ENCODE measurements at places on chromosomes 5 and 9.

- DNase-seq = no peak
Measured at GRCh38 chr5:76805821-76806505, 12.9 kb upstream of the F2RL1 start.

DNA sequence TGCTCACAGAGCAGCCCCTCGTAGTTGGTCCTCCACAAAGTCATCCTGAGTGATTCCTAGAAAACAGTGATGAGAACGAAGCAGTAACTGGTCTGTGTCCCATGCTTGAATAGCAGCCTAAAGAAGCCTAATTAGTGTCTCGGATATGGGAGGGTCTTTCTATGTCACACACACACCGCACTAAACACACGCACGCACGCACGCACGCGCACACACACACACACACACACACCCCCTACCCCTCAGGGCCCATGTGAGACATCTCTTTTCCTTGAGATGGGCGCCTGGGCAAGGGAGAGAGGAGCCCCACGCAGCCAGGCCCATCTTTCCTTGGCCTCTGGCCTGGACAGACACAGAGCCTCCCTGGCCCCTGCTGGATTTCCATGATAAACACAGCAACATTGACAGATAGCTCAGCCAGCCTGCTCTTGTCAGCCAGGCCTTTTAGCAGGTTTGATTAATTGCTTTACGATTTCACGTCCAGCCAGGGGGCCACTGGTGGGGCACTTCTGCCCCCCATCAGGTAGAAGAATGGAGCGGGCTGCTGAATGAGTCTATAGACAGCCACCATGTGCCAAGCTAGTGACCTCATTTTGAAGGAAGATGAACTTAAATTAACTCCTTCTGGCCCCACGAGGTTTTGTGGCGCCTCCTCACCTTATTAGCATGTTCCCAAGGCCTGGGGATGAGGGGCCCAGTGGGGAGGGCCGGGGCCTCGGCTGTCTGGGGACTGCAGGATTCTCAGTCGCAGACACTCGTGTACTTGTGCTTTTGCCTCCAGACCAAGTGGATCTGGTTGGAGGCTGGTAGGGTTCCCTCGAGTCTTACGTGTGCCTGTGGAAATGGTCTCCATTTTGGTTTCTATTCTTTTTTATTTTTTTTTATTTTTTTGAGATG is 36.2 kb upstream of the PRDM12 start:
- DNase-seq = no peak

DNA sequence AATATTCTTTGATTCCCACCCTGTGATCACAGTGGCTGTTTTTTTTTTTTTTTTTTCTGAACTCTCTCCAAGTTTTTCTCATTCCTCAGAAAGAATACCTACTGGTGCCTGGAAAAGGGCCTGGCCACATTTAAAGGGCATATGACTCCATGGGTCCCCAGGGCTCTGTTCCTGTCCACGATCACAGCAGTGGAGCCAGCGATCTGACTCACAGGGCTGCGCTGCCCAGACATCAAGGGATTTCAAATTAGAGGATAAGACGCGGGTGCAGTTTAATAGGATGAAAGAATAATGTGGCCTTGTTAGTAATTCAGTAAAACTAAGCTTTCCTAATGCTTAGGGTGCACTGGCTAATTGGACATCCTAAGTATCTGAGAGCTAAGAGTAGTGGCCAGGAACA is 175.1 kb upstream of the MSX2 start:
- no peak for DNase-seq

DNA sequence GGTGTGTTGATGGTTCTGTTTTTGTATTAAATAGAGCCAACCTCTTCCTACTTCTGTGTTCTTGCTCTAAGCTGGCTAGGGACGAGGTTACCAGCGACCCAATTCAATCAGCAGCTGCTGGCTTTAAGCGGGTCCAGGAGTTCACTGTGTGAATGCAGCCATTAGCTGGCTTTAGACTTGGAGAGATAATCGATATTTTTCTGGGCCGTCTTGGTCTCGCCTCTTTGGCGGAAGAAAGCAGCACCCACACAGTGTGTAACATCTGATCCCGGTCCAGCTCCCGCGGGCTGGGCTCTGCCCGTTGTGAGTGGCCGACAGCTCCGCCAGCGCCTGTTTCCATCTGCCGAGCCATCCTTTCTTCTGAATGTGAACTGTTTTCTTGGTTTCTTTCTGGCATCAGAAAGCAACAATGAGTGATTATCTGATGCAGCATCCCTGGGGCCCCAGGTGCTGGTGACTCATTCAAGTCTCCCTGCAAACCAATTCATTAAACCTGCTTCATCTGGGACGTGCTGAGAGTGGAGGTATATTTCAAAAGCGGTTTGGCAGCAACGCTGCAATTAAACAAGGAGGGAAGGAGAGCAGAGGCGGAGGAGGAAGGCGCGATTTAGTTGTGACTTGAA is 90.8 kb upstream of the IRX4 start:
- peak; percentile 85 for DNase-seq

GRCh38 chr9:11558043-11558442 is 945.2 kb upstream of the PTPRD start:
- DNase-seq = no peak

DNA sequence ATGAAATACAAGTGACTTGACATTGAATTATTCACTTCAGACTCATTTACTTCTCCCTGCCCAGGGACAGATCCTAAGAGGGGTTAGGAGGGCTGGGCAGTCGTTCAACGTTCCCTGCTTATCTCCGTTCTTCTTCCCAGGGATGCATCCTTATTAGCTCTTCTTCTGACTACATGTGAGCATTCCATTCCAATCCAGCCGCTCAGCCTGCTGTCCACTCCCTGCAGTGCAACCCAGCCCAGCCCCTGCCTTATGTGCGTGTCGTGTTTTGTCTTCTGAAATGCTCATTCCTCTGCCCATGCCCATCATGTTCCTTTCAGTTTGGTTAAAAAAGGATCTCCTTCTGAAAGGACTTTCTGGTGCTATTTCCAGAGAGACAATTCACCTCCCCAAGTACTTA is 64.7 kb upstream of the PALM2AKAP2 start:
- DNase-seq = no peak

- no peak for DNase-seq
Measured at GRCh38 chr9:96031916-96032534, 156.5 kb downstream of the ERCC6L2 start.
